ENCODE measurements at places on chromosomes 12 and 14. TPM values are rescaled to one million over a fixed set of nuclear protein-coding genes. Genes with fewer than 3 reads are reported as not detected.

PRMT5 gene
- 30.5 TPM for total RNA-seq

C12orf50 gene
- total RNA-seq: 0.09 TPM

SPX gene
- total RNA-seq: 0.49 TPM

RHEBL1 gene
- 2.7 TPM for total RNA-seq

GMFB gene
- total RNA-seq: 31.1 TPM

NEDD8 gene
- 127 TPM for total RNA-seq
